Activated T-helper 9 cell treated with anti-CD3 and anti-CD28 coated beads, Interleukin-2, amount 50 U/mL, for 16 hours (primary cell): ENCODE measurements at places on chromosomes 3 and 15.

DNA sequence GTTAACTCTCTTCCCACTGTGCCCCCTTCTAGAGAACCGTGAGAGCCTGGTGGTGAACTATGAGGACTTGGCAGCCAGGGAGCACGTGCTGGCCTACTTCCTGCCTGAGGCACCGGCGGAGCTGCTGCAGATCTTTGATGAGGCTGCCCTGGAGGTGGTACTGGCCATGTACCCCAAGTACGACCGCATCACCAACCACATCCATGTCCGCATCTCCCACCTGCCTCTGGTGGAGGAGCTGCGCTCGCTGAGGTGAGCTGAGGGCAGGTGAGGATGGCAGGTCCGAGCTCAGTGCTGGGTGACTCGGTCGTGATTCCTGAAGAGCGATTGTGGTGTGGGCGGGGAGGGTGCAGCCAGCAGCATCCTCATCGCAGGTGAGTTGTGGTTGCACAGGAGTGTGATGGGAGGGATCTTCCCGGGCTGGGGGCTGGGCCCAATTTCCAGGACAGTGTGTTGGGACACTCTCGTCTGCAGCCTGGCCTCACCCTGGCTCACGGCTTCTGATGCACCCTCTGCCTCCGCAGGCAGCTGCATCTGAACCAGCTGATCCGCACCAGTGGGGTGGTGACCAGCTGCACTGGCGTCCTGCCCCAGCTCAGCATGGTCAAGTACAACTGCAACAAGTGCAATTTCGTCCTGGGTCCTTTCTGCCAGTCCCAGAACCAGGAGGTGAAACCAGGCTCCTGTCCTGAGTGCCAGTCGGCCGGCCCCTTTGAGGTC lies 8.0 kb downstream of the MCM2 start:
- no peak for DNase-seq

DNA sequence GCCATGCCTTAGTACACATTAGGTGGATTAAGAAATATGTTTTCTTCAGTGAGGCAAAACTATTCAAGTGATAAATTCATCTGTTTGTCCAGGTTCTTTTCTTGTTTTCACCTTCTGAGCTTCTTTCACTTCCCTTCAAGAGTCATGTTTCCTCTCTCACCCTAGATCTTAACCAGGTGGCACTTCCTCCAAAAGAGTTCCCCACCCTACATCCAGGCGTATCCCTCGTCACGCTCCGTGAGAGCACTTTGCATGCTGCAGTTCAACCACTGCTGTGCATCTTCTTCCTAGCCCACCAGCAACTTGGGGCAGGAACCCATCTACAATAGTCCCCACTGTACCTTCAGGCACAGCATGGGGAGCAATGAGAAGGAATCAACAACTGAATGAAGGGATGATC lies 28.9 kb downstream of the OSBPL10 start:
- no peak for DNase-seq

GRCh38 chr3:11498646-11499045 lies 145.1 kb downstream of the VGLL4 start:
- DNase-seq, result no peak

GRCh38 chr15:76668900-76669299 lies 236.2 kb downstream of the SCAPER start:
- DNase-seq, result no peak

GRCh38 chr3:38086496-38086895 lies 47.5 kb downstream of the DLEC1 start:
- DNase-seq, result no peak

- no peak for DNase-seq
These were observed 3.1 kb downstream of the PRRT3 start for GRCh38 chr3:9949115-9949514.

GRCh38 chr3:87200060-87200647 lies 27.0 kb upstream of the CHMP2B start:
- DNase-seq, result no peak

GRCh38 chr15:69009341-69009740 lies 5.2 kb upstream of the NOX5 start:
- DNase-seq, result no peak
